ENCODE measurements at places on chromosomes 7 and 10.
A peak's percentile ranks its signal among the peaks of the same experiment; 100 is the strongest.

GRCh38 chr10:26528715-26529393 is 90.7 kb downstream of the APBB1IP start:
- no peak for DNase-seq

GRCh38 chr10:31037749-31038148 is 6.1 kb upstream of the ZNF438 start:
- DNase-seq, result no peak

GRCh38 chr10:67471022-67471421 is 225.0 kb downstream of the CTNNA3 start:
- no peak for DNase-seq

DNA sequence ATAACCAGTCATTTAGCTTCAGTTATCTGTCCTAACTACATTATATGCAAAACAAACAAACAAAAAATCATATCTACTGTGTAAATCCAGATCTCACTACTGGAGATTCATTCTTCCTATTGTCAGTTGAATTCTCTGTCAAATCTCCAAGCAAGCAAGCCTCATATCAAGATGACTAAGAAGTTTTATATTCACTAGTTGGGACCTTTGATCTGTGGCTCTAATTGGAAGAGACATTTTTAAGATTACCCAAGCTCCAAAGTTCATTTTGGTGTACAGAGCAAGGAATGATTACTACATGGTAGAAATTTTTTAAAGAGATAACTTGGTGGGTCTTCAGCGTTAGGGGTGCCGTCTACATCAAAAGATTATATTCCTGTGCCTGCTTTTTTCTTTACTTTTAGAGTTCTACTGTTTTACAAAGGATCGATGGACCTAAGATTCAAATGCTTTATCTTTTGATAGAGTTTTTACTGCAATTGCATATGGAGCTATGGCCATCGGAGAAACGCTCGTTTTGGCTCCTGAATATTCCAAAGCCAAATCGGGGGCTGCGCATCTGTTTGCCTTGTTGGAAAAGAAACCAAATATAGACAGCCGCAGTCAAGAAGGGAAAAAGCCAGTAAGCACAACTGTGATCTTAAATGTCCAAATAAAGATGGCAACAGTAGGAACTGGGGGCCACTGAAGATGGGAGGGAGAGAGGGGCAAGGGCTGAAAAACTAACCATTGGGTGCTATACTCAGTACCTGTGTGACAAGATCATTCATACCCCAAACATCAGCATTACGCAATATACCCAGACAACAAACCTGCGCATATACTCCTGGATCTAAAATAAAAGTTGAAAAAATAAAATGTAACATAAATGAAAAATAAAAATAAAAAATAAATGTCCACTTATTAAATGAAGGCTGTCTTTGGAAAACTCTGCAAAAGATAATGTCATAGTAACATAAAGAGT is 47.9 kb downstream of the SP8 start:
- no peak for DNase-seq

- no peak for DNase-seq
These were observed 874 bp downstream of the BAIAP2L1 start for GRCh38 chr7:98399890-98400541.

- DNase-seq, result no peak
These were observed 77.7 kb downstream of the OSBPL3 start for GRCh38 chr7:24902276-24902675.

DNA sequence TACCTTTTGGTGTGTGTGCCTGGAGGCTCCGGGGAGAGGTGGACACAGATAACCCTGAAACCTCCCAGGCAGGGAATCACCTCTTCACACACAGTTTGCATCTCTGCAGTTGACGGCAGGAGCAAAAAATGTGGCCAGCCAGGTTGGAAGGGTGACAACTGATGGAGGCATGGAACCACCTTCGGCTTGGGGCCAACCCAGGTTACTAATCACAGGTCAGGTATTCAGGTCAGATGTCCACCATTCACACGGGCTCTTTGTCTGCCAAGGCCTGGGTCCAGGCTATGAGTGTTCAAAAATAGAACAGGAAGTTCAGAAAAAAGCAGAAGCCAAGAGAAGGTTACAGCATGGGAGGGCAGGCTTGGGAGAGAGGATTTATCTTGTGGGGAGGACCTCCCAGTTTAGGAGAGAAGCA is 137.2 kb upstream of the EFCAB10 start:
- DNase-seq, result no peak

DNA sequence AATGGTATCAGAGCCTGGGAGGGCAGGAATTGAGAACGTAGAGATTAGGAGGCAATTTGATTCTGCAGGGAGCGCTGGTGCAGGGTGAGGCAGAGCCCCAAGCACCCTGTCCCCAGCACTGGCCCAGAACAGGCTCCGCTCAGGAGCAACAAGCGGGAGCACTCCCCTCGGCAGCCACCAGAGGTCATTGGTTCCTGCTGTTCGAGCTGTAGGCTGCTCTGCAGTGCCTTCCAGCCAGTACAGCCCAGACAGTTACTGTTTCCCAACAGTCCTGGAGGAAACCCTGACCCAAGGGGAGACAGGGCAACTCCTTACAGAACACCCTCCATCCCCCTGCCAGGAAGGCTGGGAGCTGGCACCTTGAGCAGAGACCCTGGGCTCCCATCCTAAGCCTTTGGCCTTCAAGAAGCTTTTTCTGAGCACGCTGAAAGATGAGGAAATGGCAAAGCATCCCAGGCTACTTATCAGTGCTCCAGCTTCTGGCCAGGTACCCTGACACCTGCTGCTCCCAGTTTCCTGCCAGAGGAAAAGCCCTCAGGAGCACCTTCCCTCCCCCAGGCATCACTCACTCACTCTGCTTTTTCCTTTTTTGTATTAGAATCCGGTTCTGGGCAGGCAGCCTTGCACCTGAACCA is 71.2 kb upstream of the EFCAB10 start:
- DNase-seq, result peak; percentile 54

GRCh38 chr7:50834031-50834535 is 51.4 kb upstream of the GRB10 start:
- no peak for DNase-seq

DNA sequence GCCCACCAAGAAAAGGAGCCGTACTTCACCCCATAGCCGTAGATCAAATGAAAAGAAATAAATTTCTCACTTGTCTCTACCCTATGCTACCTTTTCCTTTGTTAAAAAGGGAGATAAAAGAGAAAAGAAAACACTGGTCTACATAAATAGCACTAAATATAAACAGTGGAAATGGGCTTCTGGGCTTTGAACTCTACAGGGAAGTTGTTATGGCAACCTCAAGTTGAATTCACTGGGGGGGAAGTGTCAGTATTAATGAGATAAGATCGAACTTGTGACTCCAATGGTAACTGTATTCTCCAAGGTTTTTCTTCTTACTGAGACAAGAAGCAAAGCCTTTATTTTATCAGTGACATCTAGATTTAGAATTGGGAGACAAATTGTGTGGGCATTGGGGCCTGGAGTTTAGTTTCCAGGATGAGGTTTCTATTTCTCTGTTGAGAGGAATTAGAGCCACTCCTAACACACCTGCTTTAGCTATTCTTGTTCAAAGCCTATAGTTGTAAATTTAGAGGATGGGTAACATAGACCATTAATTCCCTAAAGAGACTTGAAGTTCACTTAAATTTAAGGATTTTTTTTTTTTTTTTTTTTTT is 604.3 kb upstream of the GALNT17 start:
- no peak for DNase-seq

- DNase-seq, result no peak
These were observed 141.6 kb downstream of the ADARB2 start for GRCh38 chr10:1595726-1596125.

DNA sequence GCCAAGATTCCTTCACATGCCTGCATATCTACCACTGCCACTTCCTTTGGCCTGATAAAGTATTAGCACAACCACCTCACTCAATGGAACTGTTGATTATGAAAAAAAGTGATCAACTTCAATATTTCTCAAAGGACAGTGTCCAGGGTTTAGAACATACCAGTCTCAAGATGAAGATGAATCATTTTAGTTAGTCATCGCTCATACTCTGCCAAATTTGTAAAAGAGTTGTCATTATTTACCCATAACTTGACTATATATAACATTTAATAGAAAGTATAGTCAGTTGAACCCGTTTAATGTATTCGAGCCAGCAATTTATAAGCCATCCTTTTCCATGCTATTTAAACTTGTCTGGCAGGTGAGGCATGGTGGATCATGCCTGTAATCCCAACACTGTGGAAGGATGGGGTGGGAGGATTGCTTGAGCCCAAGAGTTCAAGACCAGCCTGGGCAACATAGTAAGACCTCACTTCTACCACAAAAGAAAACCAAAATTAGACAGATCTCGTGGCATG is 33.2 kb downstream of the SPAM1 start:
- no peak for DNase-seq

DNA sequence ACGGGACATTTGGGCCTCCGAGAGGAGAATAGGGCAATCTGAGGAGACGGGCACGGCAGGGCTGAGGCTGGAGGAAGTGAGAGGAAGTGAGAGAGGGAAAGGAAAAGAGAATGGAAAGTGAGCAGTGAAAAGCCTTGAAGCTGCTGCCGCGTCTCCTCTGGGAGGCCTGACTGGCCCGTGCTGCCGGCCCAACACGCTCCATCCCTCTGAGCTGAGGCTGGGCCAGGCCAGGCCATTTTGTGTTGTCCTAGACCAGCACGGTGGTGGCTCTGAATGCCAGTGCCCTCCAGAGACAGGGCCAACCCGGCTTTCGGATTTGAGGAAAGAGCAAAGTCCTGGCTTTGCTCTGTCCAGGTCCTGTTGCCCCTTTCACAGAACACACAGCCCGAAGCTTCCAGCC is 361.1 kb upstream of the SHH start:
- DNase-seq, result no peak

GRCh38 chr10:71990706-71991269 is 26.6 kb downstream of the CHST3 start:
- DNase-seq, result no peak

DNA sequence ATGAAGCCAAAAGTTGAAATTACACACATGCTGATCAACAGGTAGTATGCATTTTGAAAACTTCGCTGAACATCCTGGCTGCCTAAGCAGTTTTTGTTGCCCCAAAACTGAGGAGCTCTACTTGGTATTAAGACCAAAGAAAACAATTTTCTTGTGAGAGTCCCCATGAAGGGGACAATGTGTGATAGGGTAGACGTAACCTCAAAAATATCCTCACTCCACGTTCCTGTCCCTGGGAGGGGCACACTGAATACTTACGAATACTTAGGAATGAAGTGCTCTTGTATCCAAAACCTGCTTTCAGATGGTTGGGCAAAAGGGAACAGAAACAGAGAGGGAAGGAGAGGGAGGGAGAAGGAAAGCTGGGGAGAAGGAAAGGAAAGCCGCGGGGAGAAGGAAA is 24.7 kb downstream of the CCDC6 start:
- no peak for DNase-seq

DNA sequence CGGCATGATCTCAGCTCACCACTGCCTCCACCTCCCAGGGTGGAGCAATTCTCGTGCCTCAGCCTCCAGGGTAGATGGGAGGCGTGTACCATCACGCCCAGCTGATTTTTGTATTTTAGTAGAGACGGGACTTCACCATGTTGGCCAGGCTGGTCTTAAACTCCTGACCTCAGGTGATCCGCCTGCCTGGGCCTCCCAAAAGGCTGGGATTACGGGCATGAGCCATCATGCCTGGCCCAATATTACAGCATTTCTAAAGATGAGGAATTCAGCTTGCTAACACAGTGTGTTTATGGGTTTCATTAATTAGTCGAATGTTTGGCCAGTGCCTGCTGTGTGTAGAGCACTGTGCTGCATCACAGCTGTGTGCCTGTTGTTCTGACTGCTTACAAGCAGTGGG is 3.7 kb downstream of the WDR37 start:
- no peak for DNase-seq

DNA sequence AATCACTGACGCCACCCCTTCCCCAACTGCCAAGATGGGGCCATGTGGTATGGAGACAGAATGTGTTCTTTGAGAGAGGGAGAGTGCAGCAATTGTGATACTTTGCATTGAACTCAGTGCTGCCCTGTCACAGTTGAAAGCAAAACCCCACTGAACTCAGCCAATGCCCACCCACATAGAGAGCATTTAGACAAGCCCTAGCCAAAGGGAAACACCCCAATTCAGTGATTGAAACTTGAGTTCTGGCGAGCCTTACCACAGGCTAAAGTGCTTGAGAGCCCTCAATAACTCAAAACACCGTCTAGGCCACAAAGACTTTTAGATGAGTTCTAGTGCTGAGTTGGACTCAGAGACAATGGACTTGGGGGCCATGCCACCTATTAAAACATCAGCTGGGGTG is 751.9 kb upstream of the POT1 start:
- no peak for DNase-seq

DNA sequence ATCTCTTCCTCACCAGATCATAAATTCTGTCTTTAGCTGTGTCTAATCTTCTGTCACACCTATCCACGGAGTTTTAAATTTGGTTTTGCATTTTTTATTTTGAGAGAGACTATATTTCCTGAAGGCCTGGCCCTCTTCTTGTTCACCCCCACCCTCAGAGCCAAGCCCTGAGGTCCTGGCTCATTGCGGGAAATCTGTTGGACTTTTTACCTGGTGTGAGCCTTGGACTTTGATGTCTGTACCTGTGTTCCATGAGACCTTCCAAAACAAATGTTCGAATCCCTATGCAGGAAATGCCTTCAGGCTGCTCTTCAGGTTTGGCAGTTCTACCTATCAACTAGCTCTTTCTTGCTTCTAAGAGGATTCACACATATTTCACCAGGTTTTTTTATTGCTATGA is 175.2 kb upstream of the GRB10 start:
- DNase-seq, result no peak

DNA sequence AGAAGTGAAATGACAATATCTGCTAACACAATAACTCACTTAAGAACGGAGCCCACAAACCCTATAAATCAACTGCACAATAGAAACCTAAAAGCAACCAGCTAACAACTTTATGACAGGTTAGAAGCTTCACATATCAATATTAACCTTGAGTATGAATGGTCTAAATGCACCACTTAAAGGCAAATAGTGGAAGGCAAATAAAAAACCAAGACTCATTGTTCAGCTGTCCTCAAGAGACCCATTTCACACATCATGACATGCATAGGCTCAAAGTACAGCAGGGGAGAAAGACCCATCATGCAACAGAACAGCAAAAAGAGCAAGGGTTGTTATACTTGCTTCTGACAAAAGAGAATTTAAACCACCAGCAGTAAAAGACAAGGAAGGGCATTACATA is 46.8 kb downstream of the CDC14C start:
- DNase-seq, result no peak

GRCh38 chr7:74417419-74417971 is 36.2 kb upstream of the GTF2IRD1 start:
- peak; percentile 65 for DNase-seq

DNA sequence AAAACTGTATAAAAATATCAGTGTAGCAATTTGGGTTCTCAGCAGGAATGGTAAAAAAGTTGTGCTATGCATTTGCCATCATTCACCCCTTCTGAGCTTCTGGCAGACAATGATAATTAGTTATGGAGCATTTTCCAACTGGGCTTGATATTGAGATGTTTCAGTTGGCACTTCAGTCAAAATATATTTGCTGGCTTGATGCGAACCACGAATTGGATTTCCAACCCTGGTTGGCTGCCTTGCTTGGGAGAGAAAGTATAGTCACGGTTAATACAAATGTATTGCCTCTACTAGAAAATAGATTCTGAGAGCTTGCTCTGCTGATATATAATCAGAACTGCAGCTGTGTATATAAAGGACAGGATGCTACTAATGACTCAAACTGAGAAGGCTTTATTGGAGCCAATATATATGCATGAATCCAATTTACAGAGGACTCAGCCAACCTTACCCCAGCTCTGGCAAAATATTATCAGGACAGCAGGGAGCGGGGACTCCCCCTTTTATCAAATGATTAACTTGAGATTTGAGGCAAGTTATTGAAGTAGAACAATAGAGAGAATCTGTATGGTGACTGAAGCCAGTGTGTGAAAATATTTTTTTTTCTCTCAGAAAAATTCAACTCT is 219.8 kb upstream of the SMIM30 start:
- DNase-seq, result no peak
